ENCODE measurements at places on chromosomes 12 and 14.
A peak's percentile ranks its signal among the peaks of the same experiment; 100 is the strongest.

GRCh38 chr14:71416392-71416791 is 509.1 kb downstream of the PCNX1 start:
- no peak for DNase-seq

GRCh38 chr12:84912198-84913128 is at the start of gene SLC6A15:
Gene SLC6A15 (minus strand): TSS chr12:84912799. CDS start chr12:84892120, 20,679 bp downstream.
- no peak for DNase-seq

GRCh38 chr12:118368821-118369220 is 3.9 kb downstream of the TAOK3 start:
- DNase-seq: no peak

- DNase-seq: no peak
These were observed 14.2 kb downstream of the CCDC92 start for GRCh38 chr12:123958462-123958861.

DNA sequence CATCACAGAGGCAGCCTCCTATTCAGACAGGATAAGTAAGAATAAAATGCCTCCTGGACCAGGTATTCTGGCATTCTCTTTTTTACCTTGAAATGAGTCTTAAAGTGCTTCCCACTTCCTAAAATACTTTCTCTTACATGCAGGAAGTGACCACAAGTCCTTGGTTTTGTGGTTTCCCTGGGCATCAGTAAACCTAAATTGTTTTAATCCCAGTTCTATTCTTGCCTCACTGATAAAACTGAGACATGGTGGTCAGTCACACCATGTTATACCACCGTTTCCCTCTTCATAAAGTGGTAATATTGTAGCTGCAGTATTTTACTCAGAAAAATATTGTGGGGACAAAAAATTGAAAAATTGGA is 1.2 kb upstream of the SALL2 start:
- no peak for DNase-seq

DNA sequence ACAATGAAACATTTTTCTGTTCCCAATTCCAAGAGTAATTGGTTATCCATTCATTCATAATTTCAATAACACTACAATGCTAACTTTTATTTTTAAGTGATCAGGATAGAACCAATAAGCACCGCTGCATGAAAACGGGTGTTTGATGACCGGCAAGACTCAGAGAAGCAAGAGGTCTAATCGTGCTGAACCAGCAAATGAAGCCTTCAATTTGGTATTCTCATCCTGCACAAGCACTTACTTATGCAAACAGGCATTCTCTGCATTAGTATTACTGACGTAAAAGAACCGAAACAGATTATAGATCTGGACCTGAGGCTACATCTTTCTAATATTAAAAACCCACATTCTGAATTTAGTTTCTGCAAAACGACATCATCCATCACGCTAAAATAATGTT is 67.7 kb downstream of the RBM19 start:
- DNase-seq: no peak

DNA sequence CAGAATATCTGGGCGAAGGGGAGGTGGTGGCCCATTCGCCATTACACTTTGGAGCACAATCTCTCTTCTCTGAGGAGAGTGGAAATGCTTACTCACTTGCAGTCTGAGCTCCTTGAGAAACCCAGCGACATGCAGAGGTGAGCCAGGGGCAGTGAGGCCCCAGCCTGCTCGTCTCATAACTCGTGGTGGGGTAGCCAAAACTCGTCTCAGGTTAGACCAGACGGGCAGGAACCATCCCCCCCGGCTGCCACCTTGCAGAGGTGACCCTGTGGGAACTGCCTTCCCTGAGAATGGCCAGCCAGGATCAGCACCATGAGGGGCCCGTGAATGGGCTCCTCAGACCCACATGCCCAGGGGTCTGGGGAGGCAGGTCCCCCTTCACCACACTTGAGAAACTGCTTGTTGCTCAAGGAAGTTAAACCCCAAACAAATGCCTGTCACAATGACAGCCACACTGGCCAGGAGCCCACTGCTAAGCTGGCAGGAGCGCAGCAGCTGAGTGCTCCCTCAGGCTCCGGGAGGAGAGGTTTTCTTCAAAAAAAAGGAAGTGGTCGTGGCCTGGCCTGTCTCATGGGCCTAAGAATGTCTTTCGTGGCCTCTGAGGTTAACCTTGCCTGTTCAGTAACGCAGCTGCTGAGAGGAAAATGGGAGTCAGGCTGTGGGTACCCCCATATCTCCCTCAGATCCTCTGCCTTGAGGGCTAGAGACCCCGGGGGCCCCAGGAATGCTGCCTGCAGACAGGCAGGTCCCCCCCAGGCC is 9.2 kb upstream of the ALDH2 start:
- no peak for DNase-seq

GRCh38 chr12:12482150-12482761 is 80.4 kb downstream of the DUSP16 start:
- DNase-seq: peak; percentile 61

DNA sequence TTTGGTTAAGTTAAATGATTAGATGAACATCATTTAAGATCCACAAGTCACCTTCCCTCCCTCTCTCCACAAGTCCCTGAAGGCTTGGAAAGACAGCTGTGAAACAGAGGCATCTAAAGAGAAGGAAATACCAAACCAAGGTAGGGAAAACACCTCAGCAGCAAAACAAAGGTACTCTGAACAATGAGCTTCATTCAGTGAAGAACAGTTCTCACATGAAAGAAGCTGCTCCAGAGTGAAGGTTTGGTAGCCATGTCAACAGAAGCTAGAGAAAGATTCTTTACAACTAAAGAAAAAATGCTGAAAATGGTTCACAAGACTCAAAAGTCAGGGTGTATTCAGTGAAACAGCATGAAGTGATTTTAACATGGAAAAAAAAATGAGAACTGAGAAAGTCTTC is 69.4 kb downstream of the FGD6 start:
- DNase-seq: no peak

DNA sequence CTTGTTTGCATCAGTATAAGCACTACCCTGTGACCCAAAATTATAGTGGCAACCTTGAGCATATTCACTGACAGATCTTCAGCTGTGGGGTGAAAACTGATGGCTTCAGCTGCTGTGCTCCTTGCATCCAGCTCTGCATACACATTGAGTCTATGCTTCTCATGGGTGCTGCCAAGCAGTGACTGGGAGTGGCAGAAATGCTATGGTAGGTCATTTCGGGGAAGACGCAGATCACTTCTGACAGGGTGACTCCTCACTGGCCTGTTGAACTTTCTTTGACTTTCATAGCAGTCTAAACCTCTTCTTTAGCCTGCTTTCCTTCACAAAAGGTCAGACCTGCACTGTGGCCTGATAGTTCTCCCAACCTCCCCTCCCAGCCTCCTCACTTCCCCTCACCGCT is 5.6 kb upstream of the ALDH1L2 start:
- no peak for DNase-seq

DNA sequence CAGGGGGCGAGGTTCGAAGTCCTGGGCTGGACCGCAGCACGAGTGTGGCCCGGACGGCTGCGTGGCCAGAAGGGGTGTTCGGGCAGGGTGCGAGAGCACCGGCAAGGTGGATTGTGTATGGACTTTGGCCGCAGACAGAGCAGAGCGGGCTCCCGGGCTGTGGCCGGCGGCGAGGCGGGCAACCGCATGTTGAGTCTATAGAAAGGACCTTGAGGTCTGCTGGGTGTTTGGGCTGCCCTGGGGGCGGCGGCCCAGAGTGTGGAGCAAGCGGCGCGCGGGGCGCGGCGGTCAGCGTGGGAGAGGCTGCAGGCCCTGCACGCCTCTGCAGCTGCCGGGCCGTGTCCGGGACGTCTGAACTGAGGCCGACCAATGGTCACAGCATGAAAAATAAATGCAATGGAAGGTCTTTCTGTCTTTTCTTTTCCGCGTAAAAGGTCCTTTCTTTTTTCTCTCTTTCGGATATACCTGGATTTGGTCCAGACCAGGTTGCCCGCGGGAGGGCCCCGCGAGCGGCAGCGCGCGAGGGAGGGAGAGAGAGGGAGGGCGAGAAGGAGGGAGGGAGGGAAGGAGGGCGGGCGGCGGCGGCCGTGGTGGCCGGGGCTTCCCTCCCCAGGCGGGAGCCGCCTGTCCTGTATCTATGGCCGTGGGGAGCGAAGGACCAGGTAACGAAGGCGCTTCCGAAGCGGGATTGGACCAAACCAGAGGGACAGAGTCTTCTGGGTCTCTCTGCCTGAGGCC is 5.5 kb upstream of the HOXC9 start:
- DNase-seq: no peak

- DNase-seq: no peak
These were observed 73.0 kb downstream of the ALG10B start for GRCh38 chr12:38389614-38390013.

DNA sequence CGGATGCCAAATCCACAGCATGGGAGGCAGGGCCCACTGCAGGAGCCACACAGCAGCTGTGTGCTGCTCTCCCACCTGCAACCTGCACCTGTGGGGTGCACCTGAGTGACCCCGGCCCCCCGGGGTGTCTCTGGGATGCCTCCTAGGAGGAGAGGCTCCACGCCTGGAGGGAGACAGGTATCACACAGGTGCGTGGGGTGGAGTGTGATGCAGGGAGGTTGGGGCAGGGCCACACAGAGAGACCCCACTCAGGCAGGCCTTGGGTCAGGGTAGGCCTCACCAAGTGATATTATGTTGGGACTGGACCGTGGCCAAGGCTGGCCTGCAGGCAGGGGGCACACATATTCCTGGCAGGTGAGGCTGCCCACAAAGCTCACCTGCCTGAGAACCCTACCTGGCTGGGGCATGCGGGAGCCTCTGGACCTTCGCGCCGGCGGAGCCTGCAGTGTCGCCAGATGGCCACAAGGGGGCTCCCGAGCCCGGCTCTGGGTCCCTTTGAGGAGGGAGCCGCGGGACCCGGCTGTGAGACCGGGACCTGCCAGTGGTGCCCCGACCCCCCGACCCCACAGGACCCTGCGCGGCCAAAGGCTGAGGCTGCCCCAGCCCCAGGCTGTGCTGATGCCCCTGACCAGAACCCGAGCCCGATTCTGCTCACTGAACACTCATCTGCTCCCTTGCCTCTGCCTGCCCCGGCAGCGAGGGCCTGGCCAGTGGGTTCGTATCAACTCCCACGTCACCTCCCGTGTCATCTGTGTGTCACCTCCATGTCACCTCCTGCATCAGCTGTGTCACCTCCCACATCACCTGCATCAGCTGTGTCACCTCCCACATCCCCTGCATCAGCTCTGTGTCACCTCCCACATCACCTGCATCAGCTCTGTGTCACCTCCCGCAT is 11.4 kb downstream of the TMEM121 start:
- peak; percentile 79 for DNase-seq

GRCh38 chr12:16600525-16600924 is 5.4 kb downstream of the LMO3 start:
- DNase-seq: no peak

GRCh38 chr14:91300957-91301356 is 56.5 kb upstream of the GPR68 start:
- DNase-seq: no peak

DNA sequence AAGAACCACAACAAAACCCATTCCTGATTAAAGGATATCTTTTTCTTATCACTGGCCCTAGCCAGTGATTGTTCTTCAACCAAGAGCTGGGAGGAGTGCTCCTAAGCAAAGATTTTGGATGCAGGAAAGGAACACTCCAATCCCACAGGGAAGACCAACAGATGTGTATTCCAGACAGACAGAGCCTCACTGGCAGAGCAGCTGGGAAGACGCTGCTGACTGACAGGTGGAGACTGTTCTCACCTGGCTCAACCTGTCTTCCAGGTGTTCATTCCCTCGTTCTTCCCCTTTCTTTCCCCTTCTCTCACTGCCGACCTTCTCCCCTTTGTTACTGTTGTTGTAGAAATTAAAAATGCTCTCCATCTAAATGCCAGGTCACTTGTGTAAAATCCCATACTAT is 89.7 kb upstream of the CCDC198 start:
- DNase-seq: no peak

DNA sequence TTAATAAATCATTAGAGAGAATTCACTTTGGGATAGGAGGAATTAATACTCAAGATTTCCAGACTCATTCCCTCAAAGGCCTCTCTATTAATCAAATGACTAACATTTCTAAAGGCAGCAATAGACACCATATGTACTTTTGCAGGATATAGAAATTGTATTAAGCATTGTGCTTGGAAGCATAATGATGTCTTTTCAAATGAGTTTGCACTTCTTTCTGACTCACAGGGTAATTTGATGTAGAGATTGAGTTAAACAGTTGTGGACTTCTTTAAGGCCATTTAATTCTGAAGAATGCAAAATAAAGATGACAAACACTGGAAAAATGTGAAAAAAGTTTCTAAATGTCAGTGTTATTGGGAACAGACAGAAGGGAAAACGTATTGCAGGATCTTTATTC is 63.4 kb upstream of the CSRP2 start:
- DNase-seq: no peak
